Activated CD4-positive, alpha-beta T cell treated with anti-CD3 and anti-CD28 coated beads, Interleukin-2, amount 50 U/mL, for 1 hour (primary cell): ENCODE measurements at places on chromosomes 4 and X.

- no peak for DNase-seq
Measured at GRCh38 chr4:114807357-114807756, 208.8 kb downstream of the UGT8 start.

- DNase-seq: no peak
Measured at GRCh38 chr4:6087669-6088341, 69.6 kb upstream of the C4orf50 start.

DNA sequence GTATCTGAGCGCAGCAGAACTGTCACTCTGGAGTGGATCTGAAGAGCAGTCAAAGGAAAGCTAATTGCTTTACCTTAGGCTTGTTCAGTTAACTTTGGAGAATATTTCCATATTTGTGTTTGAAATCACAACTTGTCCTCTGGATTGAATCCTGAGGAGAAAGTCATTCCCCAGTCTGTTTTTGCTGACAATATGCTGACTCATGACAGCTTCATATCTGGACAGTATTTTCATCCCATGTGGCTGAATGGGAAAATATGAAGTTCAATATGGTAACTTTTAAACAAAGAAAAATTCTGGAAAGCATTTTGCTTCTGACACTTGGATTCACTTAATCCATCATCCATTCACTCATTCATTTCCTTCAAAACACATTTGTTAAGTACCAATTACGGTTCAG lies 46.3 kb upstream of the MAGEC3 start:
- no peak for DNase-seq

DNA sequence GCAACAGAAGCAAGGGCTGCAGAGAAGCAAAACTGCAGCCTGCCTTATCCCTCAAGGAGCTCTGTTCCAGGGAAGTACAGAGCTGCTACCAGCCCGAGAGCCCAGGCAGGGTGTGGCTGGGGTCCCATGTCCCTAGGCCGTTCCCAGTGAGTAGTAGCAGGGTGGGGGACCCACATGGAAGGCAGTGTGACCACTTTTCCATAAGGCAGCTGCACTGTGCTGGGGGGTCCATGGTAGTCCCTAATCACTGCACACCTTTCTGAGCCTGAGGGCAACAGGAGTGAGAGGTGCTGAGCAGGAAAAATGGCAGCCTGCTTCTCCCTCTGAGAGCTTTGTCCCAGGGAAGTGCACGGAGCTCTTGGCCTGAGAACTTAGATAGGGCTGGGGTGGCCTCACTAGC lies 135.9 kb downstream of the SH3BGRL start:
- DNase-seq: no peak

- no peak for DNase-seq
Measured at GRCh38 chrX:8688776-8689175, 43.2 kb downstream of the ANOS1 start.

- DNase-seq: no peak
Measured at GRCh38 chrX:131366407-131366806, 77.3 kb upstream of the IGSF1 start.

DNA sequence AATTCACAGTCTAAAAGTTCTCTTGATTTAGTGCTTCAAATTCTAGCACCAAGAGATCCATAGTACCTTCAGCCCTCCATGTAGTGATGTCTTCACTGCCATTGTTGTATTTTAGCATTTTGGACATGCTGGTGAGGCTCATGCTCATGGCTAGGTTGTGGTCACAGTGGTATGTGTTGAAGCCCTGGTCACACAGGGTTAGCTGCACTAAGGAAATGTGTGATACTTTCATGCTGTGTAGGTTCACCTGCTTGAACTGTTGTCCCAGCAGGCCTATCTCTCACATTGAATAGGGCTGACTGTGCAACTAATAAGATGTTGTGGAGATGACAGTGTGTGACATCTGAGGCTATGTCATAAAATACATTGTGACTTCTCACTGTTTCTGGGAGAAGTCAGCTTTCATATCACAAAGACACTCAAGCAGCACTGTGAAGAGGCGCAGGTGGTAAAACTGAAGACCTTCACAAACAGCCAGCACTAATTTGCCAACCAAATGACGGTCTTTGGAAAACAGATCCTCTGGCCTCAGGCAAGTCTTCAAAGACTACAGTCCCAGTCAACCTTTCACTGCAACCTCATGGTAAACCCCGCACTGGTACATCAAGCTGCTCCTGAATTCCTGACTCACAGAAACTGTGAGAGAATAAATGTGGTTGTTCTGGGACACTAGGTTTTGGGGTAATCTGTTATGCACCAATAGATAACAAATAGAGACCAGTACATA lies 17.4 kb upstream of the ADH4 start:
- no peak for DNase-seq
